ENCODE measurements at places on chromosomes 2 and 18.

GRCh38 chr2:132373391-132374135 is 43.0 kb upstream of the GPR39 start:
- no peak for DNase-seq

GRCh38 chr2:61356261-61356957 is 114.5 kb downstream of the USP34 start:
- no peak for DNase-seq

GRCh38 chr2:120919771-120920453 is 184.2 kb downstream of the GLI2 start:
- DNase-seq: peak; percentile 64

- no peak for DNase-seq
Measured at GRCh38 chr2:104428155-104428554, 425.8 kb upstream of the POU3F3 start.

- DNase-seq: no peak
Measured at GRCh38 chr18:3148930-3149535, 70.7 kb downstream of the MYOM1 start.

All from ureter (tissue), 1 donor.